ENCODE measurements at places on chromosomes 5 and 9. TPM values are rescaled to one million over a fixed set of nuclear protein-coding genes. Genes with fewer than 3 reads are reported as not detected.

ROR2 gene
- 0.55 TPM for total RNA-seq

DBH gene
- not detected for total RNA-seq

DNA sequence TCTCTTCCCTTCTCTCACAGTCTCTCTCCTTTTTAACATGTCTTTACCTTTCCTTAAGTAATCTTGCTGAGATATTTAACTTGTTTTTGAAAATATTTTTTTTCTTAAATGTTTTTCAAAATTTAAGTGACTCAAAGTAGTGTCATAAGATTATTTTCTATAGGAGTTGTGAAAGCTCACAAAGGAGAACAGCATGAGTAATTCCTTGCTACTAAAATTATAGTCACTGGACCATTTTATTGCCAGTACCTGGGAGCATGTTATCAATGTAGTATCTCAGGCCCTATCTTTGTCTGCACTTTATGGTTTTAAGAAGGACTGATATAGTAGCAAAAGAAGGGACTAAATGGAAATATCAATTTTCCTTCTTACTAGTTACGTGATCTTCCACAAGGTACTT is 181.9 kb downstream of the TMEM232 start:
- H3K27ac ChIP-seq = no peak overlapping the region
- H3K4me3 ChIP-seq = no peak overlapping the region
- no peaks in the 10 kb centered on the region for H3K4me1 ChIP-seq
- DNase-seq = no peak
- H3K36me3 ChIP-seq = no peaks in the 10 kb centered on the region
- H3K27me3 ChIP-seq = no peaks in the 10 kb centered on the region

- H3K27me3 ChIP-seq = peaks cover 22% of the 10 kb centered on the region
- no peaks in the 10 kb centered on the region for H3K36me3 ChIP-seq
- no peak overlapping the region for H3K4me3 ChIP-seq
- no peak for DNase-seq
These were observed 15.6 kb upstream of the CKS2 start for GRCh38 chr9:89295400-89295799.

DNA sequence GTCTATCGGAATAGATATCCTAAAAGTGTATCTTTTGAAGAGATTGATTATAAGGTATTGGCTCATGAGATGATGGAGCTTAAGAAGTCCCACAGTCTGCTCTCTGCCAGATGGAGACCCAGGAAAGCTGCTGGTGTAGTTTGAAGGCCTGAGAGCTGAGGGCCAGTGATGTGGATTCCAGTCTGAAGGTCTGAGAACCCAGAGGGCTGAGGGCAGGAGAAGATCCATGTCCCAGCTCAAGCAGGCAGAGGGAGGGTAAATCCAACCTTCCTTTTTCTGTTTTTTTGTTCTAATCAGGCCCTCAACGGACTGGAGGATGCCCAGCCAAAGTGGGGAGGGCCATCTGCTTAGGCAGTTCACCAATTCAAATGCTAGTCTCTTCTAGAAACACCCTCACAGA is 11.0 kb upstream of the ABL1 start:
- peaks cover 5% of the 10 kb centered on the region for H3K36me3 ChIP-seq
- DNase-seq = no peak
- no peaks in the 10 kb centered on the region for H3K4me1 ChIP-seq
- no peak overlapping the region for H3K27ac ChIP-seq

GNA14 gene
- total RNA-seq = not detected

All from activated CD4-positive, alpha-beta T cell treated with anti-CD3 and anti-CD28 coated beads, Interleukin-2, amount 10 ng/mL, durations not matched to agents 7 days and 5 days (primary cell).